ENCODE measurements at places on chromosomes 3 and 15. TPM values are rescaled to one million over a fixed set of nuclear protein-coding genes. Genes with fewer than 3 reads are reported as not detected.

DNA sequence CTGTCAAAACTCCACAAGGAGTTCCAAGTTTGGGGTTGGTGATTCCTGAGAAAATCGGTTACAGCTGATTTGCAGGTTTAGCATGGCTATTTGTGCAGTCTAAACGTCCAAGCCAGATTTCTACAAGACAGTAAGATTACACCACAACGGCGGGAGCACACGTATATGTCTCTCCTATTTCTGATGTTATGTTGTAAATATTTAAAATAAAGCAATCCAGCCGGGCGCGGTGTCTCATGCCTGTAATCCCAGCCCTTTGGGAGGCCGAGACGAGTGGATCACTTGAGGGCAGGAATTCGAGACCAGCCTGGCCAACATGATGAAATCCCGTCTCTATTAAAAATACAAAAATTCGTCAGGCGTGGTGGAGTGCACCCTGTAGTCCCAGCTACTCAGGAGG, 106.8 kb upstream of the IGF1R start:
- DNase-seq, result no peak

GRCh38 chr3:157351981-157352380, 84.7 kb upstream of the PTX3 start:
- no peak for DNase-seq

- DNase-seq, result no peak
Observed at GRCh38 chr15:31079519-31079918, 22.0 kb downstream of the TRPM1 start.

- no peak for DNase-seq
Observed at GRCh38 chr3:102454181-102454580, 19.4 kb downstream of the ZPLD1 start.

GRCh38 chr3:180063783-180064182, 27.0 kb upstream of the PEX5L start:
- peak; percentile 49 for DNase-seq

- DNase-seq, result no peak
Observed at GRCh38 chr3:59566481-59566975, 516.7 kb upstream of the CFAP20DC start.

DNA sequence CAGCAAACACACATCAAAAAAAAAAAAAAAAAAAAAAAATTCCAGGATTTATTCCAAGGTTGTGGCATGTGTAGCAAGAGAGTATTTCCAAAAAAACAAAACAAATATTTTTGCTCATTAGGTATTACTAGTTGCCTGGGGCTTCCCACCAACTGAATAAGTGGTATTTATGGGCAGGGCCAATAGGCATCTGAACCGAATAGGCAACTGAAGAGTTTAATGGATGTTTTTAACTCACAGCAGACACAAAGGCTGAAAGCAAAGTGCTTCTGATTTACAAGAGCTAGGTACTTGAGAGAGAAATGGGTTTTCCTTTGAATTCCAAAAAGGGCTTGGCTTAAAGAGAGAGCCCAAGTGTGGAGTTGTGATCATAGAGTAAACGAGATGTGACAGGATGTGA, 21.4 kb downstream of the EIF4E3 start:
- DNase-seq, result no peak

- no peak for DNase-seq
Observed at GRCh38 chr15:91294795-91295194, 194.7 kb downstream of the SV2B start.

- DNase-seq, result no peak
Observed at GRCh38 chr3:30162579-30162978, 443.8 kb upstream of the TGFBR2 start.

GRCh38 chr3:20480786-20481365, 294.9 kb upstream of the SGO1 start:
- no peak for DNase-seq

DNA sequence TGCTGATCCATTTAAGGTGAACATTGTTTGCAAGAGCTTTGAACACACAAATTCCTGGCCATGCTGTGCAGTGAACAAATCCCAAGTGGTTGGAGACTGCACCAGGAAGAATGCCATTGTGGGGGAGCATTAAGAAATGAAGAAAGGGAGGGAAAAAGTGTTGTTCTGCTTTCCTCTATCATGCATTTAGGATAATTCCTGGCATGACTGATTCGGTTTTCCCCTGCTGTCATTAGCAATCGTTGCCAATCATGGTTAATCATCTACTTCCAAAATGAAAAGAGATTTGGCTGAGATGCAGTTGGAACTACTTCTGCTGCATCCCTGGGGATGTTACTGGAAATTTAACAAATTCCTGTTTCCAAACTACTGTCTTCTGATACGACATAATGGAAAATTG, 73.7 kb upstream of the ZPLD1 start:
- no peak for DNase-seq

DNA sequence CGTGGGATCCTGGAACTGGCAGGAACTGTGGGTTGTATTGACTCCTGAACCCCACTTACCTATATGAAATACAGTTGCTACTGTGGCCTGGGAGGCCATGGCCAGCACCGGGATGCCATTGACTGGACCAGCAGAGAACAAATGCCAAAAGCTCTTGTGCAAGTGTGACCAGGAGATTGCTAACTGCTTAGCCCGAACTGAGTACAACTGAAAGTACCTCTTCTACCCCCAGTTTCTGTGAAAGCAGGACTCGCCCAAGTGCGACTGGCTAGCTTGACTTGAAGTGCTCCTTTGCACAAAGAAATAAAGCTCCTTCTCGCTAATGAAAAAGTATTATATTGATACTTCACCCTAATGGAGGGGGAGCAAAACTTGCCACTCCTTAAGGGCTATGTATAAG, 101.3 kb upstream of the ATP11B start:
- no peak for DNase-seq

Gene MKRN3
- total RNA-seq, result 26.1 TPM

Gene SI
- total RNA-seq, result not detected

Gene NANOGP8
- not detected for total RNA-seq

Gene TOPAZ1
- total RNA-seq, result not detected

Gene SNX22
- total RNA-seq, result 0.33 TPM

Gene BOC
- 3.0 TPM for total RNA-seq

Gene GOLGA6B
- 0.22 TPM for total RNA-seq

Gene CEP63
- total RNA-seq, result 31.5 TPM

Gene TRH
- total RNA-seq, result not detected

Gene SLC33A1
- 22.4 TPM for total RNA-seq

Gene GRIP2
- not detected for total RNA-seq

Measured in PC-9 (cell line).